ENCODE measurements at places on chromosomes 4 and X.

DNA sequence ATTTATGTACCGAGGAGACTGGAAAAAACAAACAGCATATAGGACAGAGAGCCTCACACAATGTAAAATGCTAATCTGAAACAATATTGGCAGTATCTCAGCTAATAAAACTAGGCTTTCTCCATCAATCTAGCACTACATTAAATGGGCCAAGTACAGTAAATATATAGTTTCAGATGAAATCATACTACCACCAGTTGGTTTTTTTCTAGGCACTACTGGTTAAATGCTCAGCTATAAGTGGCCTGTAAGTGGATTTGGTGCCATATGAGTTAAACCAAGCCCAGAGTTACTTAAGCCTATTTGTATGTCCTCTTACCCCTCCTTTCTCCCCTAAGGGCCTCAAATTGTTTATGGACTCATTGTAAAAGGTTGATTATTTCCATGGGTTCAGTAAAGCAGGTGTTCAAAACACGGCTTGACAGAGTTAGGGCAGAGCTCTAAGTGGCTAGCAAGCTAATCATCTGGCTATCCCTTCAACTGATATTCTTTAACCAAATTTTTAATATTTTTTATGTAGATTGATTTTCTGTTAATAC, 57.5 kb downstream of the FAM13A start:
- DNase-seq, result no peak

GRCh38 chr4:9947168-9948062, 73.9 kb downstream of the SLC2A9 start:
- no peak for DNase-seq

DNA sequence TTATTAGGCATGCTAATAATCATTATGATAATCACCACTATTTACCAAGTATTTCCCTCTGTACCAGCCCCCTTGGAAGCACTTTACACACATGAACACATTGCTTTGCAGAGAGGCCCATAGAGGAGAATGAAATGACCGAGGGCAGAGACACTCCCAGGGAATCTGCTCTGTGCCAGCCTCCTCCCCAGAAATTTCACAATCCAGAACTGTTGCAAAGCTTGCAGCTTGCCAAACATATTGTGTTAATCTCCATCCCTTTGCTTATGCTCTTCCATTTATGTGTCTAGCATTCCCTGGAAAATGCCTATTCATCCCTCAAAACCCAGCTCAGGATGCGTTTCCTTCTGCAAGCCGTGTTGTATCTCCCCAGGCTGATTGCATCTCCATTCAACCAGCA, 37.8 kb downstream of the CYTL1 start:
- DNase-seq, result no peak

DNA sequence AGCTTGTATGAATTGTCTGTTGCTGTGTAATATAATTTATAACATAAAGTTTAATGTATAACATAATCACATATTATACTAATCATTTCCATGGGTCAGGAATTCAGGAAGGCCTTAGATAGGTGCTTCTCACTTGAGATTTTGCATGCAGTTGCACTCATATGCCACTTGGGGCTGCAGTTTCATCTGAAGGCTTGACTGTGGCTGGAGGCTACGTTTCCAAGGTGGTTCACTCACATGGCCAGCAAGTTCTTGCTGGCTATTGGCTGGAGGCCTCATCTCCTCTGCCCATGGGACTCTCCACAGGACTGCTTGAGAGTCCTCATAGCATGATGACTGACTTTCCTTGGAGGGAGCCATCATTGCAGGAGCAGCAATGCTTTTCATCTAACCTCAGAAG, 53.4 kb upstream of the STX18 start:
- no peak for DNase-seq

GRCh38 chr4:76546327-76546726, 111.3 kb downstream of the SHROOM3 start:
- no peak for DNase-seq

DNA sequence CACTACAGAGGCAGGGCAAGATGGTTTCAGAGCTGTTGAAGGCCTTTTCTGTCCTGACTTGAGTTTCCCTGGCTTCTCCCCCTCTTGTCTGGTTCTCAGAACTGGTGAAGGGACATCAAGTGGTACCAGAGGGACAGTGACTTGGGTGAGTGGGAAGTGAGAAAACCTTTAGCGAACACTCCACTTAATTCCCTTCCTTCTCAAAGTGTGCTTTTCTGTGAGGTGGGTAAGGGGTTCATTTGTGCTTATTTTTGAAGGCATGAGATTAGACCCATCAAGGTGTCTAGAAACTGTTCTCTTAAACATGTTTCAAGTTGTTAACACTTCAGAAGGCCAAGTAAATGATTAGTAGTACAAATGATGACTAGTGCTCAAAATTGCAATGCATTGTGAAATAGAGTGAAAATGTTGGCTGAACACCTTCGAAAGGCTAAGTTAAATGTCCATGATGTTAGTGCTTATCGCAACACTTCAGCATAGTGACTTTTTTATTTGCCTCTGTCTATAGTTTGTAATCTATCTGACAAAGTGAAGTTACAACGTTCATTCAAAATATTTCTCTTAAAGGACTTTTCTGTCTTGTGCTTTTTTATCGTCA, 2.8 kb downstream of the AREG start:
- no peak for DNase-seq

DNA sequence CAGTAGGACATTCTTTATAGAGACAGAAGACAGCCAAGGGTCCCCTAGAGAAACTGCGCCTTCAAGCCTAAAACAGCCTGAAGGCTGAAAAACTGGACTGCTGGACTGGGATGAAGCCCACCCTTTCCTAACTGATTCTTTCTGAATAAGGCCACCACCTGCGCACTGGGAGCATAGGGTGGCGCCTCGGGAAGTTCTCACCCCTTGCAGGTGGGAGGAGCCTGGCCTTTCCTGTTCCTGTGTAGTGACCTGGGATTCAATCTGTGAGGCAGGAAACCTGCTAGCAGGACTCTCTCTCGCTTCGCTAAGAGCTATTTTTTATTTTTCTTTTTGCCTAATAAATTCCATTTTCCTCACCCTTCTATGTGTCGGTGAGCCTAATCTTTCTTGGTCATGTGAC, 61.8 kb upstream of the KLHL13 start:
- no peak for DNase-seq

- DNase-seq, result no peak
These were observed 16.6 kb upstream of the UBA6 start for GRCh38 chr4:67717586-67717985.

- no peak for DNase-seq
These were observed 8.3 kb downstream of the GAB3 start for GRCh38 chrX:154742613-154743012.

- DNase-seq, result no peak
These were observed 384.5 kb downstream of the GPAT3 start for GRCh38 chr4:83920375-83920774.

DNA sequence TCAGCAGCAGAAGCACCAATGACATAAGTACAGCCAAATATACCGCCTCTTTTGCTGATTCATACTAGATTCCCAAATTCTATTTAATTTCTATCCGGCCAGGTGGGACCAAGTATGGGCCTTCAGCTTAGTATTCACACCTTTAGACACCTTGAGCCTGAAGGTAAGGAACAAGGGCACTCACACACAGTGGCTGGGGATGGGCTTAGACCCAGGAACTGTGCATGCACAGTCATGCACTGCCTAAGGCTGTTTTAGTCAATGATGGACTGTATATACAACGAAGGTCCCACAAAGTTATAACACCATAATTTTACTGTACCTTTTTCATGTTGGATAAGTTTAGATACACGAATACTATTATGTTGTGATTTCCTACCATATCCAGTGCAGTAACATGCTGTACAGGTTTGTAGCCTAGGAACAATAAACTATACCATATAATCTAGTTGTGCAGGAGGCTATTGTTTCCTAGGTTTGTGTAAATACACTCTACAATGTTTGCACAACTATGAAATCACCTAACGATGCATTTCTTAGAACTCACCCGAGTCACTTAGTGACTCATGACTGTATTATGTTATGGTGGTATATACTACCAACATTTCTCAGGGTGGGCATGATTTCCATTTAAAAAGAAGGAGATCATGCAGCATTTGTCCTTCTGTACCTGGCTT, 9.7 kb upstream of the CLNK start:
- DNase-seq, result no peak

DNA sequence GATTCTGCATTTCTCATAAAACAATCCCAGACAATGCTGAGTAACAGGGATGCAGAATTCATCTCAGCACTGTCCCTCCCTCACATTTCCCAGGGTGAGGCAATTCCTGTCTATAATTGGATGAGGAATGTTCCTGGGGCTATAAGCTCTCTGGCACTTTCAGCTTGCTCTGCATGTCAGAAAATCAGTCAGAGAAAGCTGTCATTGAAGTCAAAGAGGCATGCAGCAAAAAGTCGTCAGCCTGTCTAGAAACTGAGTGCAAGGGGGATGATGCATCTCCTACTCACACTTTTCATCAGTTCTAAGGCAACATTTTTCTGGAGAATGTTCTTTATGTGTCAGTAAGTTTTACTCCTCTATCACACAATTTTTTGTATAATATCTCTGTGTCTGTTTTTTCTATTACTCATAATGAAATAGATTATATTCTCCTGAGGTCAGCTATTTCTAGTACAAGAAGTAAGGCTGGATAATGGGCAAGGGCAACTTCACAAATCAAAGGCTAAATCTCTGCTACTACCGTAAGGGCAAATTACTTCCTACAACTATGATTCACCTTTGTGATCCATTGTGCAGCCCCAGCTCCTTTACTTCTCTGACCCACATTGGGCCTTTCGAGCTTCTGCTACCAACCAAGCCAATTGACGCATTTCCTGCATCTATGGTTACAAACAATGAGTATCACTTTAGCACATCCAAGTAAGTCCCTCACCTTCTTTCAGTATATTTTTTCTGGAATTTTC, 56.0 kb downstream of the TASL start:
- no peak for DNase-seq

DNA sequence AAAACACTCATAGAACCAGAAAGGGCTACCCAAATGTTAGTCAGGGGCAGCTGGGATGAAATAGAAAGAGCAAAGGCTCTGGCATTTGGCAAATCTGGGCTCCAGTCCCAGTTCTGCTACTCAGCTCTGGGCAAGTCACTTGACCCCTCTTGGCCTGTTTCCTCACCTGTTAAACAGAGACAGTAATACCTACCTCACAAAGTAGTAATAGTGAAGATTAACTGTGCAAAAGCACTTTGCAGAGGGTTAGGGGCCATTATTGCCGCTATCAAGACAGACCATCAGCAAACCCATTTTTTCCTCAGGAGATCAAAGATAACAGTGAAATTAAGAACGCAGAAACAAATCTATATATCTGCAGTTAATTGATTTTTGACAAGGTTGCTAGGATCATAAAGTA, 20.6 kb downstream of the ZBTB33 start:
- DNase-seq, result no peak

Measured in activated CD4-positive, alpha-beta T cell treated with anti-CD3 and anti-CD28 coated beads, Interleukin-2, amount 50 U/mL, for 4 hours (primary cell).